ENCODE measurements at places on chromosomes 7 and 10.

DNA sequence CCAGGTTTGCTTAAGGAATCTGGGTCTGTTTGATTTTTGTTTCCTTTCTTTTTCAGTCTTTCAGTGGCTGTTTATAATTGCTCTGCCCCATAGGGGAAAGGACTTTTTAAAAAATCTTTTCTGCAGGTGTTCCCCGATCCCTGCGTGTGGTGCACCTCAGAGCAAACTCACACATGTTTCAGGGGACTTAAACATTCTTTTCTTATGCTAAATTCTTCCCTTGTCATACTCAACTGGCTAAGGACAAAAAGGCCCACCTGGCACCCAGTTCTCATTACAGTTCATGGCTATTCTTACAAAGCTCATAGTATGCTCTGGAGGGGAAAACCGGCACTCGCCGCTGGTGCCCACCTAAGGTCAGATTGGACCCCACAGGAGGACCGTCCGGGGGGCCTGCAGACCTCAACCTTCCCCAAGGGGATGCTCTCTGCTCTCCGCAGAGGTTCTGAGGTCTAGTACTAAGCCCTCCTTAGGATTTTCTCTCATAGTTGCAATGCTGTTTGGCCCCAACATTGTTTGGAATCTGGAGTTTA lies 220.3 kb downstream of the HGF start:
- no peak for DNase-seq

GRCh38 chr10:50422259-50422658 lies 170.9 kb upstream of the ASAH2 start:
- no peak for DNase-seq

- DNase-seq = no peak
Measured at GRCh38 chr10:36683421-36683820, 442.0 kb upstream of the ANKRD30A start.

DNA sequence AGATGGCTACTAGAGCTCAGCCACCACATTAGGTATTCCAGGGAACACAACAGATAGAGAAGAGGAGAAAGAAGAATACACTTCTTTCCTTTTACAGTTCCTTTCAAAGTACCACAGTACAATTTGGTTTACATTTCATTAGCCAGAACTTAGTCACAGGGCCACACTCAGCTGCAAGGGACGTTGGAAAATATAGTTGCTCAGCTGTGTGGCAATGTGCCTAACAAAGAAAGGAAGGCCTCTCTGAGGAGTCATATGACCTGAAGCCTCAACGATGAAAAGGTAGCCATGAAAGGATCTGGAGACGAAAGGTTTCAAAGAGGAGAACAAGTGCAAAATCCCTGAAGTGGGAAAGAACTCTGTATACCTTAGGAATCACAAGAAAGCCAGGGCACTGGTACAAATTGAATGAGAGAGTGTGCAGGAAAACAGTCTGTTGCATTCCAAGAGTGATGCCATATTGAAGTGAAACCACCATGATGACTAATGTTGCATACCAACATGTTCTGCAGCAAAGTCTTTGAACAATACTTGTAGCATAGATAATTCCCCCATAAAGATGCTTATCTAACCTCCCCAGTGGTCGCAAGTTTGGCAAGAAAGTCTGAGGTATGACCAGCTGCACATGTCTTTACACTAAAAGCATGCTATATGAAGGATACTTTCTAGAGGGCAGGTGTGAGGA lies 278.9 kb downstream of the HPSE2 start:
- DNase-seq = no peak

DNA sequence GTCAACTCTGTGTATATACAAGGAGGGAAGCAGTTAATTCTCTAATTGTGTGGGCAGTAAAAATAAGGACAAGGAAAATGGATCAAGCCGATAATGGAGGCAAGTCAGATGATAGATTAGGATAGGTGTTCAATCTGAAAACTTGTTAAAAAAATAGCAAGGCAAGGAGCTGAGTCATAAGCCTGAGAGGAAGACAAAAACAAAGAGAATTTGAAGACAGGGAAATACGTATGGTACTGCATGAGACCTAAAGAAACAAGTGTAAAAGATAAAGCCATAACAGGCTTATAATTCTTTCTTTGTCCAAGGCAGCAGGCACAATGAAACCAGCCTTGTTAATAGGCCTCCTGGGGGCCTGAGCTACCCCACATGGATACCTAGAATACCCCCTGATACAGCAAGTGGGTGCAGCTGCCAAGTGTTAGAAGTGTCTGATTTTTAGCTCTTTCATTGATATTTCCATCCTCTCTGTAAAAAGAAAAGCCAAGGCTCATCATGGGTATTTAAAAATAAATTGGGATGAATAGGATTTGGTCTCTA lies 1570.6 kb upstream of the LRRTM3 start:
- DNase-seq = no peak

- DNase-seq = no peak
Measured at GRCh38 chr7:34019301-34019790, 114.0 kb downstream of the BMPER start.

- no peak for DNase-seq
Measured at GRCh38 chr10:14661818-14662217, 112.9 kb downstream of the FAM107B start.

DNA sequence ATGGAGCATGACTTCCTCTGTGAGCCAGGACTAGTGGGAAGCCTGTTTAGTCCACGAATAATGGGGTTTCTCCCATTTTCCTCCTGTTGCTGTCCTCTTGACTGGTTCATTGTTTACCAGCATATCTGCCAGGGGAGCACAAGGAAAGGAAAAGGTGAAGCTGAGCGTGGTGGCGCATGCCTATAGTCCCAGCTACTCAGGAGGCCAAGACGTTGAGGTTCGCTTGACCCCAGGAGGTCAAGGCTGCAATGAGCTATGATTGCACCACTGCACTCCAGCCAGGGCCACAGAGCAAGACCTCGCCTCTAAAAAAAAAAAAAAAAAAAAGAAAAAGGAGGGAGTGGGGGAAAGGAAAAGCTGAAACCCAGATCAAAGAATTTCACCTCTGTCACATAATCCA lies 5.8 kb upstream of the IL2RA start:
- DNase-seq = no peak

GRCh38 chr10:29622382-29622922 lies 12.3 kb downstream of the SVIL start:
- DNase-seq = peak; percentile 51

DNA sequence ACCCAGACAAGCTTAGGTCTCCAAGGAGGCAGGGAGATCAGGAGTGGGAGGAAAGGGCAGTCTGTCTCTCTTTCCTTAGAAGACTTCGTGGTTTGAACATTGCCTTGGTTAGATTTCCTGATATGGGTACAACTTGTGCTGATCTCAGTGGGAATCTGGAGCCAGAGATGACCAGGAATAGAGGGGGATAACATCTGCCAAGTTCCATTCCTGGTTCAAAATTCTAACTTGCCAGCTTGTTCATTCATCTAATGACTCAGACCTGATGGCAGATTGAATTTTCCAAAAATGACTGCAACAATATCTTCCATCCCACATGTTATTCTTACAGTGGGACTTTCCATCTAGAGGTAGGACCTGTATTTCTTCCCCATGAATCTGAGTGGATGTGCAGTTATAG lies 394.3 kb upstream of the PODXL start:
- DNase-seq = no peak

GRCh38 chr7:158996214-158997109 lies 140.1 kb downstream of the DYNC2I1 start:
- no peak for DNase-seq

DNA sequence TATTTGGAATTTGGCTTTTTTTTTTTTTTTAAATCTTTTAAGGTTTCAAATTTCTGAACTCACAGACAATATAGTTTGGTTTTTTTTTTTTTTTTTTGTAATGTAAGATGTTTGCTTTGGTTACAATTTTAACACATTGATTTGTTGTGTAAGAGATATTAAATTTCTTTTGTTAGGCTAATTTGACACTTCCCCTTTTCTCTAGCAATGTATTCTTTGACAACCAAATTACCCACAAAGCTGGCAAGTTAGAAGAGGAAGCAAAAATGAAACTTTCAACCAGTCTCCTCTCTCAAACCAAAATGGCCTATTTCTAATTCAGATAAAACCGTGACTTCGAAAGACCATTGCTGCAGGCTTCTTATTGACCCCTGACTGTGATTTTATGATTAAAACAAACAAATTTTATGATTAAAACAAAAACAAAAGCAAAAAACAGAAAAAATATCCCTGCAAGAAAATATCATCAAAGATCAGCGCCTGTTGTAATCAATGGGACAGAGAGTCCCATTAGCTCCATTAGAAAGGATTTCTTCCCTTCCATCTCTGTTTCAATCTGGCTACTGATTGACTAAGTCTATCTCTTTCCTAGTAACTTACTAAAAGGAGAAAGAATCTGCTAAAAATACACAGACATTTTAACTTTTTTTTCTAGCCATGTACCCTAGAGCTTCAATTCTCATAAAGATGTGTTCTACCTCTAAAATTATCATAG lies 489.2 kb downstream of the MDFIC start:
- DNase-seq = no peak

- DNase-seq = no peak
Measured at GRCh38 chr10:69772933-69773704, 28.6 kb upstream of the COL13A1 start.

DNA sequence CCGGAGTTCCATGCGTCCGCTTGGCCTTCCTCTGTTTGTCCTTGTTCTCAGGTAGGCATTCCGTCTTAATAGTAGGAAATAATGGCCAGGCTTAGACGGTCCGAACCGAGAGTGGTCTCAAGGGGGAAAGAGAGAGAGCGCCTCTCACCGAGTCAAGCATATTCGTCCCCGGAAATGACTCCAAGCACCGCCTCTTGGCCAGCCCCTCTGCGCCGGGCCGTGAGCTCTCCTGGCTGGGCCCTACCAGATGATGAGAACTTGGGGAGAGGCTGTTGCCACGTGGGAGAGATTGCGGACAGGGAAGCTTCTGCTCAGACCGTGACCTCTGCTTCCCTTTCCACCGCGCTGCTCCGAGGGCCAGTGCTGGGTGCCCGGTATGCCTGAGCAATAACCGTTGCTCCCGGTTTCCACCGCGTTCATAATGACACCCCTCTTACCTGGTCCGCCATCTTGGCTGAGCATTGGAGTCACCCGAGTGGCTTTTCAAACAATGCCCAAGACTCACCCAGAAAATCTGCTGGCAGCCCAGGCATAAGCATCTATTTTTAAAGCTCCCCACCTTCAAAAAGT lies 251.1 kb upstream of the SHH start:
- no peak for DNase-seq

- DNase-seq = no peak
Measured at GRCh38 chr10:61894133-61894532, 7.4 kb upstream of the ARID5B start.

- no peak for DNase-seq
Measured at GRCh38 chr7:150949971-150950491, 28.1 kb downstream of the KCNH2 start.

DNA sequence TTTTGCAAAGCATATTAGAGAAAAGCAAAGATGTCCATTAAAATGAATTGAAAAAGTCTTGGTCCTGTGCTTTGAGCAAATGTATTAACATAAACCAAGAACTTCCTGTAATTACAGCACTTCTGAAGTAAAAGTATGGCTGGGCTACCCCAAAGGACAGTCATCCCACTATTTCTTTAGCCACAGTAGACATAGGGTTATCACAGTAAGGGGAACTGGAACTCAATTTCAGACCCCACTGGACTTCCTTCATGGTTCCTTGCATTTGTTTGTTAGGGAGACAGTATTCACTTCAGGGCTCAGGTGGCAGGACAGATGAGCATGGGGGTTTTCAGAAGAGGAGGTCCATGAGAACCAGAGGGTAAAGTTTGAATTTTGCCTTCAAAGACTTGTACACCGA lies 203.1 kb upstream of the PDE1C start:
- no peak for DNase-seq

DNA sequence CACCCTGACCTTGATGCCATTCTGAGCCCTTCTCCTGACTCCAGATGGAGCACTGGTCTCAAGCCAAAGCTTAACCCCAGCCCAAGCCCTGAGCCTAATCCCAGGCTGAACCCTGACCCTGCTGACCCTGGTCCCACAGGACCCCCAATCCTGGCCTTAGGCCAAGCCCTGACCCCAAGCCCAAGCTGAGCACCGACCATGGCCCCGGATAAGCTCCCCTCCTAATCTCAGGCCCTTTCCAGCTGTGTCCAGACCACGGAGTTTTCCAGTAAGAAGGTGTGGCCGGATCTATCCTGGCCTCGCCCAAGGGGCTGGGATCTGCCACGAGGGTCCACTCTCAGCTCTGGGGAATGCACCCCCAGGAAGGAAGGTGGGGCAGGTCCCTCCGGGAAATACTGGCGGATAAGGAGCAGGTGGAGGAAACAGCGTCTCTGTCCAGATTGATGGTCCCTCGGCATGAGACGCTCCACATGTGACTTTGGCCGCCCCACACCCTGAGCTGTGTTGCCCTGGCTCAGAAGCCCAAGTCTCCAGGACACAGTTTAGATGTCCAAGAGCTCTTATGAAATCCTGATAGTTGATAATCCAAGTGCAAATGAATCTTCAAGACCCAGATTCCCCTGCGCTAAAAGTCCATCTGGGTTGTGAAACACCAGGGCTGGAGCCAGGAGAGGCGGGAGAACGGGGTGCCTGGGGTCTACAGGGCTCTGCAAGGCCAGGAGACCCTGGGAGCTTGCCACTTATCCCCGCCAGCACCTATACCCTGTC lies 10.4 kb downstream of the ELN start:
- DNase-seq = no peak
